ENCODE measurements at places on chromosomes 16 and 17.

DNA sequence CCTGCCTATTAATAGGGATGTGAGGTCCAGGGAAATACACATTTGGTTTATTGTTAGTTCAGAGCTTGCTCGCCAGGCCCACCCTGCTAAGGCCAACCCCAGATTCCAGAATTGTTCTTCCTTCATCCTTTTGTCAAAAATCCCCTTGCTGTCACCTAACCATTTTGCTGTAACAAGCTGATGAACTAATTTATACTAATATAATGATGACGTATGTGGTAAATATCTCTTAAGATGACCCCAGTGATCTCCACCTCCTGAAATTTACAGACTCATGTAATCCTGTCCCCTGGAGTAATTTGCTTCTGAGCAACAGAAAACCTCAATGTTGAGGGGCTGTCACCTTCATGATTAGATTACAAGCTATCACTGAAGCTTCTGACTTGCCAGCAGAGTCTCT lies 236.3 kb upstream of the N4BP1 start:
- no peak for DNase-seq

GRCh38 chr17:28920201-28920600 lies 17.3 kb upstream of the DHRS13 start:
- DNase-seq: no peak

DNA sequence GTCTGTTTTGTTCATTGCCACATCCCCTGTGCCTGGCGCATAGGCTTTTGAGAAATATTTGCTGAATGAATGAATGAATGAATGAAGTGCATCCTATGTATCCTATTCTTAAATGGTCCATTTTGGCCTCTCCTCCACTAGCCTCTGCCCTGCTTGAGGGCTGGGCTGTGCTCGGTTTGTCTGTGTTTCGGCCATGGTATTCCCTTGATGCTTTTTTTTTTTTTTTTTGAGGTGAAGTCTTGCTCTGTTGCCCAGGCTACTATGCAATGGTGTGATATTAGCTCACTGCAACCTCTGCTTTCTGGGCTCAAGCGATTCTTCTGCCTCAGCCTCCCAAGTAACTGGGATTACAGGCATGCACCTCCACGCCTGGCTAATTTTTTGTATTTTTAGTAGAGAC lies 110.1 kb downstream of the NTN1 start:
- no peak for DNase-seq

DNA sequence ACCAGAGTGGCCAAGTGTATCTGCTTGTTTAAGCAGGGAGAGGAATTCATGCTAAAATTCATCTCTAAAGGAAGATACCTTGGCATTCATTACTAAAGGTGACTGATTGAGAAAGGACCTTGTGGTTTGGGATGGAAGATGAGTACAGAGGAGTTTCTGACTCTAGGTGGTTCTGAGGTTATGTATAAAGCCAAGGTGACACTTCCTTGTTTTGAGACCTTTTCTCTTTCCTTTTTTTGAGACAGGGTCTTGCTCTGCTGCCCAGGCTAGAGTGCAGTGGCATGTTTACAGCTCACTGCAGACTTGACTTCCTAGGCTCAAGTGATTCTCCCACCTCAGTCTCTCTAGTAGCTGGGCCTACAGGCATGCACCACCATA lies 9.1 kb downstream of the ABHD15 start:
- no peak for DNase-seq

- no peak for DNase-seq
These were observed 151.0 kb upstream of the SALL1 start for GRCh38 chr16:51302042-51302441.

DNA sequence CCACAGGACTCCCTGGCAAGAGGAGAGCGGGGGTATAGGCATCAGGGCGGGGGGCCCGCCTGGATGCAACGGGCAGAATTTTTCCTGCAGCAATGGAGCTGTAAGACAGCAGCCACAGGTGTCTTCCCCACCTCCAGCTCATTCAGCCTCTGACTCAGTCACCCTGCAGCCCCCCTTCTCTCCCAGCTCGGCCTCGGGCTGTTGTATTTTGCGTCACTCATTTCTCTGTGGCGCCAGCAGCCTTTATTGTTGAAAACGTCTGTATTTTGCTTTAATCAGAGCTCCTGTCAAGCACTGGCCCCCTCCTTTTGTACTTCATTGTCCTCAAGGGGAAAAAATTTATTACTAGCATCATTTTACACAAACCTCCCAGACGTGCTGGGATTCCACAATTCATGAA lies 117.7 kb downstream of the WSCD1 start:
- no peak for DNase-seq

- DNase-seq: no peak
These were observed 267.7 kb upstream of the ZFHX3 start for GRCh38 chr16:73315645-73316044.

DNA sequence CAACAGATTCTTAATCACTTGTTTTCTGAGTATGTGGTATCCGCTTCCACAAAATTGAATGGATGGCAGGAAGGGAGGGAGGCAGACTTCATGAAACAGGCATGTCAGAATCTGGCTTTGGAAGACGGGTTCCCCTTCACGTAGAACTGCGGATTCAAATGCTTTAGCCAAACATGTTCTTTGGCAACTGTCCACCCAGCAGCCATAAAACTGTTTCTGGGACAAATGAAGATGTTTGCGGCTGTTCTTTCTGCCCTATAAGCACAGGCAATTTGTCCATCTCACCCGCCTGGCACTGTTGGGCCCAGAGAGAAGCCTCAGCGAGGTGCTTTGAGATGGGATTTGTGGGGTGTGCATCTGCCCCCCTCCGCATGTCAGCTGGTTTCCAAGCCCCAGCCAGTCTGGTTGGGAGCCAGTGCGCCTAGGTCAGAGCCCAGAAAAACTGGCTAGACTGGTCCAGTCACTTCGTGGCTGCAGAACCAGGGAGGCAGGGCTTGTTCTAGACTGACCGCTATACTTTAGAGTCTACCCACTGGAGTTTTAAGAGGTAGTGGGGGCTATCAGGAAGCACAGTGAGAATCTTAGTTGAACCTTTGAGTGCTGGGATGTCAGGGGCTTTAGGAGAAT lies 6.3 kb downstream of the CRHR1 start:
- no peak for DNase-seq

- DNase-seq: no peak
These were observed 74.8 kb upstream of the CDC42EP4 start for GRCh38 chr17:73386561-73386960.

GRCh38 chr17:41058741-41059140 lies 1.2 kb downstream of the KRTAP2-3 start:
- DNase-seq: no peak

DNA sequence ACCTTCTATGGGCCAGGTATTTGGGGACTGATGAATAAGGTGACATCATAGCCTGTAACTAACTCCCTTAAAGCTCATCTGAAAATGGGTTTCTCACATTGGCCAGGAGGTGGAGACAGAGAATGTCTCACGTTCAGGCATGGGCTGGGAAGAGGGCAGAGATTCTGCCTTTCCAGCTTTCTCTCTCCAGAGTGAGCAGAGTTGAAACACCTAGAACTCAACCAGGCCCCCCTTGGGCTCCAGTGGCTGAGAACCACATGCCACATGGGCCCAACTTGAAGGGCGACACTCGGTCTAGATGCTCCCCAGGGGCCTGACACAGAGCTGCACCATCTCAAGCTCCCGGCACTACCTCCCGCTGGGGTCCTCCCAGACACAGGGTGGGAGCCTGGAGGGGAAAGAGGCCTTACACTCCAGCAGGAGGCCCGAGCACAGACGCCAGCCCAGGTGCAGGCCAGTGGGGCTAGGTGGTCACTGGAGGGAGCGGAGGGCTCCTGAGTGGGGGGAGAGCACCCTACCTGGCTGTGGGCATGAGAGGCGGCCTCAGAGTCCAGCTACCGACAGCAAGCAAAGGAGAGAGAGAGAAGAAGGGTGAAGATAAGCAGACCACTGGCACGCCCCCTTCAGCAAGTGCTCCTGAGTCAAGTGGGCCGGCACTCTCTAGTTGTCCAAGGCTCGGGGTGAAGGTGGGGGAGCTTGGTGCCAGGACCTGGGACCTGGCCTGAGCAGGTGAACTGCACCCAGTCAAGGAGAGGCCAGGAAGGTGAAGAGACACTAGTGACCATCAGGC lies 55.9 kb downstream of the MYO18A start:
- no peak for DNase-seq

DNA sequence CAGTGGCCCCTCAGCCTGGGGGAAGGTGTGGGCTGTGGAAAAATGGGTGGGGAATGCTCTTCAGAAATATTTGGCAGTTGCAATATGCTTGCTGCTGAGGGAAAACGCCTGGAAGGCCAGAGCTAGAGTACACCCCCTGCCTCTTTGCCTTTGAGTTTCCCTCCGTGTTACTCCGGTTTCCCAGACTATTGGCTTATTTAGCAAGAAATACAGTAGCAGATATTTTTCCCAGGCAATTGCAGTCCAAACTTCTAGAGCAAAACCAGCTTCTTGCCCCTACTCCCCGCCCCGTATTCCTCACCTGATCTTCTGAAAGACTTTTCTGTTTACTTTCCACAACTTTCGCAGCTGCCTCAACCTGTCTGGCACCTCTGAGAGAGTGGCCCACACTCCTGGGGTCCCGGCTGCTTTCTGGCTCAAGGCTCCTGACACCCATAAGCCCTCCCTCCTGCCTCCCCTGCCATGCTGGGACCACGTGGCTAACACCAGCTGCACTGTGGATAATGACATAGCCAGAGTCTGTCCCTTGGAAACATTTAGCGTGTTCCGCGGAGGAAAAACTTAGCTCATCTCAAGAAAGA lies 45.8 kb upstream of the HELZ start:
- DNase-seq: no peak

GRCh38 chr16:405548-406506 lies 4.1 kb downstream of the DECR2 start:
- DNase-seq: no peak

- DNase-seq: no peak
These were observed 12.0 kb downstream of the PGS1 start for GRCh38 chr17:78390241-78391050.

GRCh38 chr17:80798595-80799537 lies 192.8 kb upstream of the CHMP6 start:
- no peak for DNase-seq

DNA sequence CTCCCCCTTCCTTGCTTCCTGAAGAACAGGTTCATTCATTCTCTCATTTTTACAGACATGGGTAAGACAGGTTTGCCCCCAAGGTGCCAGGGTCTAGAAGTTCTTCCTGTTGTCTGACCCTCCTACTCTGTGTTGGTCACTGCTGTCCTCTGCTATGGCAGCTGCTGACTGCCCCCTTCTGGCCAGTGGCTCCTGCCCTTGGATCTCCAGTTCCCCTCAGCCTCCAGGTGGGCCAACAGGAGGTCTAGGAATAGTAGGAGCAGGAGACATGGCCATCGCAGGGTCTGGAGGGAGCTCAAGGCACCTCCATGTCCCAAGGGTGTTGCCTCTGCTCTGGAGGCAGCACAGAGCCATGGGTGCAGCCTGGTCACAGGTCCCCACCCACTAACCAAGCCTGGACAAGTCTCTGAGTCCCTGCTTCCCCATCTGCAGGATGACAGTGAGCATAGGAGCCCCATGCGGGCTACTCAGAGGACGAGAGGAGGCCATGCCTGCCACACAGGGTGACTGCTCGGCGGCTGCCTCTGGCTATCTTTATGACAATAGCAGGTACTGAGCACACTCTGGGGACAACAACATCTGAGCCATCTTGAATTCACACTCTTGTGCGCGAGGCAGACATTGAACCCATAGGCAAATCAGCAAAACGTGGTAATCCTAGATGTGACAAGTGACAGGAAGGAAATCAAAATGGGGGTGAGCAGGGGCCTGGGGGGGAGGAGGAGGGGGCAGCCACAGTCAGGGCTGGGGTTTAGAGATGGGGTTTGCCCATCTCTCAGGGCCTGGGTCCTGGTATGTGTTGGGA lies 27.0 kb upstream of the NXPH3 start:
- DNase-seq: no peak

GRCh38 chr17:39658760-39659159 lies 6.4 kb upstream of the TCAP start:
- DNase-seq: no peak

- DNase-seq: peak; percentile 64
These were observed 1.2 kb upstream of the CCDC42 start for GRCh38 chr17:8745586-8746500.

DNA sequence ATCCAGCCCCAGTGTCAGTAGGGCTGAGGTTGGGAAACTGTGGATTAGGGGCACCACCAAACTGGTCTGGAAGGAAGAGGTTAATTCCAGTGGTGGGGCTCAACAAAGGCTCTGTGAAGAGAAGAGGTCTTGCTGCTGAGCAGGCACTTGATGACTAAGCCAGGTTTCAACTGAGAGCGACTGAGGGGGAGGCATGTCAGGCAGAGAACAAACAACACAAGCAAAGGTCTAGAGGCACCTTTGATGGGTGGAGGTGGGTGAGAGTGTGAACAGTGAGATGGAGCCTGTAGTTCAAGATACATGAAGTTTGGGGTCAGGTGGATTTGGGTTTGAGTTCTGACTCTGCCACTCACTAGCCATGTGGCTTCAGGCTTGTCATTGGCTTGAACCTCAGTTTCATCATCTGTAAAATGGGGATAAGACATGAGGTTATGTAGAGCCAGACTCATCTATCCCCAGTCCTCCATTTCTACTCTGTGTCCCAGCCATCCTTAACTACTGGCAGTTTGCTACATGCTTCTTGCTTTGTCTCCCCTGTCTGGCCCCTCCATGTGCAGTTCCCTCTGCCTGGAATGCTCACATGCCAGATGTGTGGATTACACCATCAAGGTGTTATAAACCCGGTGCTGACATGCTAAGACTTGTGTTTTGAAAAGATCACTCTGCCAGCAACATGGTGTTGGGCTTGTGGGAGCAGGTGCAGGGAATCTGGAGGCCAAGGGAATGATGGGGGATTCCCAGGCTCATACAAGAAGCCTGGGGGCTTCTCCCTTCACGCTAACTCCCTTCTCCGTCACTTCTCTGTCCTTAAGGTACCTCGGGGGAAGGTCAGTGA lies 3.0 kb upstream of the RMI2 start:
- no peak for DNase-seq

DNA sequence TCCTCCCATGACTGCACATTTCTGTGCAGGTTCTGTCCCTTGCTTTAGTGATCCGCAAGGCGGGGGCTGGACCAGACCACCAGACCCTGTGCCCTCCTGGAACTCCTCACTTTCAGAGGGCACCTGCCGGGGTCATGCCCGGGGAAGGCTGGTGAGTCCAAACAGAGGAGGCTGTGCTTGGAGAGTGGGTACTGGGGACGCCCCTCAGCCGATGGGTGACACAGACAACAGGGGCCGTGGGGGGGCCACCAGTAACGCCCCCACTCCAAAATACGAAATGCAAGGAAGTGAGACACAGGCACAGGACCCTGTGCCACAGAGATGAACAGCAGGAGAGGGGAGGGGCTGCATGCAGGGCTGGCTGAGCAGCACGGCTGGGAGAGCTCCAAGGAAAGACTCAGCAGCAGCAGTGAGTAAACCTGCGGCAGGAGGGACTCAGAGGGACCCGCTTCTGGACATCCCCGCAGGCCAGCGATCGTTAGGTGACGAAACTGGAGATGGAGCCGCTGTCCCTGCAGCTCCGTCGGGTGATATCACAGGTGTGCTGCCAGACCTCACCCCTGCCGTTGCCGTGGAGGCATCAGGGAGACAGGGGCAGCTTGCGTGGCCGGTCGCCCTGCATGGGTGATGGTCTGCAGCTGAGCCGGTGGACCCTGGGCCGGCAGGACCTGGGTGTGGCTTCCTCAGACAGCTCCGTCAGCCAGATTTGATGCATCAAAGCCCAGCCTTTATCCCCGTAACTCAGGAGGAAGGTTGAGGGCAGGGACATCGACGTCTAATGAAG lies 71.2 kb upstream of the GNG13 start:
- no peak for DNase-seq

- no peak for DNase-seq
These were observed 278.6 kb downstream of the CBLN1 start for GRCh38 chr16:49003022-49003421.

GRCh38 chr17:36812762-36813161 lies 124.5 kb upstream of the LHX1 start:
- no peak for DNase-seq
